ENCODE measurements at places on chromosomes 4 and X.

GRCh38 chr4:88858752-88859151 lies 161.1 kb upstream of the NAP1L5 start:
- DNase-seq: peak; percentile 30

GRCh38 chr4:131509521-131509920 lies 1639.6 kb upstream of the PCDH10 start:
- DNase-seq: peak; percentile 48

DNA sequence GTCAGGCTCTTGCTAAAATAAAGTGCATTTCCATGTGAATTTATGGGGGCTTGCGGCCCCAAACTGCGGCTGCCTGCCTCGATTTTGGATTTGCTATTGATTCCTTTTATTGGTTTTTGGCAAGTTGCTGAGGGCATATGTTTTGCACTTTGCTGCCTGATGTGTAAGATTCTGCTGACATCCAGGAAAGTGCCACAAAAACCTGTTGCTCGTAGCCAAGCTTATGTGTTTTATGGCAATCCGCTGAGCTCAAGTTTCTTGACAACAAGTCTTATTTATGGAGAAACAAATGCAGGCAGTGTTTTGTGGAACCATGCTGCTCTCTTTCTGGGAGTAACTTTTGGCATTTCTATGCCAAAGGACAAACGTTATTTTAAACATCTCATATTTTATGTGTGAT lies 97.3 kb upstream of the DDIT4L start:
- no peak for DNase-seq

- DNase-seq: no peak
Observed at GRCh38 chr4:183401473-183401872, 43.0 kb upstream of the CDKN2AIP start.

GRCh38 chr4:176137631-176138030 lies 57.8 kb downstream of the SPATA4 start:
- peak; percentile 66 for DNase-seq

DNA sequence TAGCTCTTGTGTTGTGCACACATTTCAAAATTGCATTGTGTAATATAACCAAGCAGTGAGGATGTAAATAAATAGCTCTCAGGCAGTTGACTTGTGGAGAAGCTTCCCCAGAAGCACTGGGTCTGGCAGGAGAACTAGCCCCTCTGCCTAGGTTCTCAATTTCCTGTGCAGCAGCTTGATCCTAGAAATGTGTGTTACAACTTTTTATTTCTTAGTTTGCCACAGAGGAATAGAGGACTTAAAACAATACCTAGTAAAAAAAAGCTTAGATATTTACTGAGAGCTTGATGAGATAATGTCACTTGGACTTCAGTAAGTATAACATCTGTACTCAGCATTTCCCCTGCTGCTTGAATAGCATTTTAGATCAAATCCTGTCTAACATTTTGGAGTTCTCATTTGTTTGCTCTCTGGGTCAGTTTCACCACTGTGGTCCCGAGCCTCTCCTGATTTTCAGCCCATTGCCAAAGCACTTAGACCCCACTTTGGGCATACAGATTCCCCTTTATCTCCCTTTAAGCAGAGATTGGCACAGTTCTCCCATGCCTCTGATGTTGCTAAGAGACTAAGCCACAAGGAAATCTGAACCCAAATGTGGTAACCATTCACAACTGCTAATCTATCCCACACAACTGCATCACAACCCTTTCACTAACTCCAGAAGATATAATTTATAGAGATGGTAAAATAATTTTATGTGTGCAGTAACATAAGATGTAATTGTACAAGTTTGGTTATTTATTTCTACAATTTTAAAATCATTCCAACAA lies 98.2 kb upstream of the NRK start:
- DNase-seq: no peak

GRCh38 chrX:10414156-10414824 lies 206.1 kb downstream of the MID1 start:
- DNase-seq: no peak

DNA sequence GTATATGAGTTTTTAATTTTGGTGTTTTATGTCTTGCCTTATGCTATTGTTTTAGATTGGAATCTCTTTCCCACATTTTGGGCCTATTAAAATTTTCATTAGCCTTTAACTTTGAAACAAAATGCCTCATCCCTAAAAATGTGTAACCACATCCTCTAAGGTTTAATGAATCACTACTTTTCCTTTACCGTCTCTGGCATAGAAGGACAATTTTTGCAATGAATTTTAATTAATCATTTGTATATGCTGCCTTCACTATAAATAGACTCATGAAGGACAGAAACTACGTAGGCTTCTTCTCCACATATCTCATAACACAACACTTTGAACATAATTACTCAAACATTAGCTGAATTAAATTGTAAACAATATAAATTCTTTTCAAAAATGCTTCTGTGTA lies 421.5 kb downstream of the NLGN4X start:
- DNase-seq: no peak

DNA sequence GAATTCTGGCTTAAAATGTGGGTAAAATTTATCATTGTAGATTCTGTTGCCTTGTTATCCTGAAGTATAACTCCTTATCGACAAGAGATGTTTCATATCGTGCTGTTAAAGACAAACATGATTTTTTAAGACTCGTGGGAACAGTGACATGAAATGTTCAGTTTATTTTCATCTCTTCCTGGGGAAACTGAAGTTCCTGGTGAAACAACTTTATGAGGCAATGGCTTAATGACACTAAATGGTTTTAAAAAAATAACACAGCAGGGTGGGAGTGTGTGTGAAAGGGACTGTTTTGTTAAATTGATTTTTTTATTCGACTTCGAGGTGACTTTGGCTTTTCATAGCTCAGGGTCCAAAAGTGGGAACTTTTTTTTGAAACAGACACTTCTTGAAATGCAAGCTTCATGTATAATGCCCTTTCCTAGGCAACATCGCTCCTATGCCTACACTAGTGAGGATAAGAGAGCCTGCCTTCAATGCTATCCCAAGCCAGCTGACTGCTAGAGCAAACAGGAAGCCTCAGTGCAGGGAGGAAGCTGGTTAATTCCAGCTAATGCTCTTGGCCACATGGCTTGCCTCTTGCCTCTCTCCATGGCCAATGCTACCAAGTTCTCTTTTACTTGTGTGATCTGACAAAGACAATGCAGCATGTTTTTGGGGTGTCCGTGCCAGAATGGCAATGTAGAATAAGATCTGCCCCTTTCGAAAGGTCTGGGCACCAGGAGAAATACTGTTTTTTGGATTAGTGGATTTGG lies 80.9 kb upstream of the PLAC1 start:
- no peak for DNase-seq

- DNase-seq: no peak
Observed at GRCh38 chr4:82947498-82947897, 47.0 kb downstream of the THAP9 start.

- DNase-seq: peak; percentile 13
Observed at GRCh38 chr4:156228676-156229075, 275.0 kb upstream of the CTSO start.

- peak; percentile 59 for DNase-seq
Observed at GRCh38 chr4:101171747-101172146, 175.6 kb downstream of the PPP3CA start.

- DNase-seq: no peak
Observed at GRCh38 chr4:182023469-182023868, 219.7 kb upstream of the TENM3 start.

DNA sequence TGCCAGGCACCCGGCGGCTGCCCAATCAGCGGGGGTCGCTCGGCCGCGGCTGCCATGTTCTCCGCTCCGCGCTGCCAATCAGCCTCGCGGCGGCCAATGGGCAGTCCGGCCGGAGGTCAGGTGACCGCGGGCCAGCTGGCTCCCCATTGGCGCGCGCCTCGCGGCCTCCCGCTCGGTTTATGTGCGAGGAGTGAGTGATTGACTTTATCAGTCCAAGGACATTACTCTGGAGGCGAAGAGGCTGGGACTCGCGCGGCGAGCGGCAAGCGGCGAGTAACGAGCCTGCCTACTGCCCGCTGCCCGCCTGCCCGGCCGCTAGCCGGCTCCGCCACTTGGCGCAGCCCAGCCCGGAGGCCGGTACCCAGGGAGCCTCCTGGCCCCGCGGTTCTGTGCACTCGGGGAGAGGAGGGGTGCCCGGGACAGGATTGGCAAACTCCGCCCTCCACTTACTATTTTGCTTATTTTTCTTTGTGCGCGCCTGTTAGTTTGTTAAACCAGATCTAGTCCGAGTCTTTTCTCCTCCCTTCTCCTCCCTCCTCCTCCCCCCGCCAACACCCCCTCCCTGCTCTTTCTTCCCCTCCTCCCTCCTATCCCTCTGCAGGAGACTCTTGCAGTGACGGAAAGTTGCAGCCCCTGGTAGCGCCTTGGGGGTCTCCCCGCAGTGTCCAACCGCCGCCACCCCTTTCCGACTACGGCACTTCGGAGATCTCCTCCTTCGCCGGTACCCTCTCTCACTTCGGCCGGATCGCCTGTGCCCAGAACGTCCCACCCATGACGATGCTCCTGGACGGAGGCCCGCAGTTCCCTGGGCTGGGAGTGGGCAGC lies at the start of gene ZIC3:
Gene ZIC3, plus strand, starts transcription at position 207 of the 825 bp plus-strand sequence. Its CDS starts 565 bp downstream, at position 772.
- DNase-seq: peak; percentile 8
